ENCODE measurements at places on chromosomes 7 and 10.
A peak's percentile ranks its signal among the peaks of the same experiment; 100 is the strongest.

- peak; percentile 5 for DNase-seq
These were observed 162.9 kb downstream of the CREB5 start for GRCh38 chr7:28575241-28575643.

DNA sequence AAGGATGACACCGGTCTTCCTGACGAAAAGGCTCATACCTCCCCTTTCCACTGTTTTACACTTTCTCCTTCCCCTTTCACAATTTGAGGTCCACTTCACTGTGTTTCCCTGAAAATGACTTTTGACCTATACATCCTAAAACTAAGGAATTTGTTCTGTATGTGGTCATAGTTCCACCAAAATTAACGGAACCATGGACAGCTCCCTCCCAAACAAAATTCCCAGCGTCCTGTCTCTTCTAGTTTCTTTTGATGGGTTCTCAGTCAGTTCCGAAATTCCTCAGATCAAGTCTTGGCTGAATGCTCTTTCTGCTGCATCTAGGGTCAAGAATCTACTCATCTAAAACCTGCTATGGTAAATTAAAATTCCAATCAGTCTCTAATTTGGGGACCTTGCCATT is 1191.9 kb downstream of the CNTNAP2 start:
- no peak for DNase-seq

- no peak for DNase-seq
These were observed 73.5 kb downstream of the MKI67 start for GRCh38 chr10:128052696-128053095.

- no peak for DNase-seq
These were observed 64.3 kb upstream of the RET start for GRCh38 chr10:43012578-43012977.

- no peak for DNase-seq
These were observed 15.1 kb downstream of the FAM53B start for GRCh38 chr10:124728830-124729661.

DNA sequence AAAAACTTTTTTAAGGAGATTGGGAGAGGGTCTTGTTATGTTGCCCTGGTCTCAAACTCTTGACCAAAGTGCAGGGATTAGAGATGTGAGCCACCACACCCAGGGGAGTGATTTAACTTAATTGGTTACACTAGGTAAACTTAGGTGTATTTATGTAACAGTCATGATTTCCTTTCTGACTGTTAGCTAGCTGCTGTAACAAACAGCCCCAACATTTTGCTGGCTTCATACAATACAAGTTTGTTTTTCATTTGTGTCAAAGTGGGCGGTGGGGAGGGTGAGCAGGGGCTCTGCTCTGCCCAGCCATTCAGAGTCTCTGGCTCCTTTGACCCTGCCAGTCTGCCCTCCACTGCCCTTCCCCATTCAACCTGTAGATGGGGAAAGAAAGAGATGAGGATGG is 9.3 kb downstream of the DOCK1 start:
- DNase-seq: no peak

DNA sequence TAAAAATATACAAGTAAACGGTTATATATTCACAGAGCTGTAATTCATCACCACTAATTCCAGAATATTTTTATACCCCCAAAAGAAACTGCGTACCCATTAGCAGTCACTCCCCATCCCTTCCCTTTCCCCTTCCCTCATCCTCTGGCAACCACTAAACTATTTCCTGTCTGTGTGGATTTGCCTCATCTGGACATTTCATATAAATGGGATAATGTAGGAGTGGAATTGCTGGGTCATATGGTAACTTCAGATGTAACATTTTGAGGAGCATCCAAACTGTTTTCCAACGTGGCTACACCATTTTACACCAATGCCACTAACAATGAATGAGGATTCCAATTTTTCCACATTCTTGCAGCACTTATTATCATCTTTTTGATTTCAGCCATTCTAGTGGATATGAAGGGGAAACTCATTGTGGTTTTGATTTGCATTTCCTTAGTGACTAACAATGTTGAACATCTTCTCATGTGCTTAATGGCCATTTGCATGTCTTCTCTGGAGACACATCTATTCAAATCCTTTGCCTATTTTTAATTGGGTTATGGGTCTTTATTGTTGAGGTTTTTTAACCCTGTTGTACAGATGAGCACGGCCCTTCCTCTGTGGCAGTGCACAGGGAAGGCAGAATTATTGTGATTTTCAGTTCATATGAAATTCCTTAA is 79.2 kb downstream of the RBM20 start:
- DNase-seq: no peak

GRCh38 chr7:98993024-98993897 is 114.9 kb downstream of the TRRAP start:
- no peak for DNase-seq

DNA sequence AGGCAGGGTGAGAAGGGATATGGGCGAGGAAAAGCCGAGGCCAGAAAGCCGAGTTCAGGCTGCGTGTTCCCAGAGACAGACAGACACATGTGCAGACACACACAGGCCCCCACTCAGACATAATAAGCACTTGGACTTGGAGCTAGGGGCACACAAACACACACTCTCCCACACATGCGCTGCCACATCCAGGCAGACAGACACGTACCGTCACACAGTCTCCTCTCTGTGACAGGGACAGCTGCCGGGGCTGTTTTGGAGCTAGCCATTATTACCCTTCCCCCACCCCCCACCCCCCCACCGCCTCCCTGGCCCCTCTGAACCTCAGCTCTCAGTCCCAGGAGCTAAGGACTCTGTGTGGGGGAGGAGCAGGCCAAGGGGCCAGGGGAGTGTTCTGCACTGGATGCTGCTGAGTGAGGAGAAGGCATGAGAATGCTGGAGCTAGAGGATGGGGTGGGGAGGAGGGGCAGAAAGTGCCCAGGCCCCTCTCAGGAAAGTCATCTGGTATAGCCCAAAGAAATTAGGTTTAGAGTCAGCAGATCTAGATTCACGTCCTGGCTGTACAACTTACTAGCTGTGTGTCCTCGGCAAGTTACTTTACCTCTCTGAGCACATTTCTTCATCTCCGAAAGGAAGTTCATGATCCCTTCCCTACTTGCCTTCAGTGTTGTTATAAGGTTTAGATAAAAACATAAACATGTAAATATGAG is 6.3 kb downstream of the PITX3 start:
- no peak for DNase-seq

- DNase-seq: no peak
These were observed 14.0 kb downstream of the ASNS start for GRCh38 chr7:97858221-97858620.

DNA sequence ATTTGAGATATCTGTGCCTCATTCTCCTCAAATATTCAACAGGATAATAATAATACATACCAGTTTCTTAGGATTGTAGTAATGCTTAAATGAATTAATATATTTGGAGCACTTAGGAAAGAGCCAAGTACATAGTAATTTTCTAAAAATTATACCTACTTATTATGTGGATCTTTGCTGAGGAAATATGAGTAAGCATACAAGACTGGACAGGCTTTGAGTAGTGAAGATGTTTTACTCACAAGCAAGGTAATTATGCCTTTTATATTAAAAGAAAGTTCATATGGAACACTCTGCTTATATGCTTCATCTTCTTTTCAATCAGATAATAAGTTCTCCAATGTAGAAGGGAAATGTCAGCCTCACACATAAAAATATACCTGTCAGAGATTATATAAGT is 337.5 kb upstream of the KAT6B start:
- no peak for DNase-seq

GRCh38 chr10:94225589-94225988 is 137.2 kb downstream of the NOC3L start:
- no peak for DNase-seq

- DNase-seq: no peak
These were observed 125.3 kb downstream of the CHN2 start for GRCh38 chr7:29319719-29320521.

DNA sequence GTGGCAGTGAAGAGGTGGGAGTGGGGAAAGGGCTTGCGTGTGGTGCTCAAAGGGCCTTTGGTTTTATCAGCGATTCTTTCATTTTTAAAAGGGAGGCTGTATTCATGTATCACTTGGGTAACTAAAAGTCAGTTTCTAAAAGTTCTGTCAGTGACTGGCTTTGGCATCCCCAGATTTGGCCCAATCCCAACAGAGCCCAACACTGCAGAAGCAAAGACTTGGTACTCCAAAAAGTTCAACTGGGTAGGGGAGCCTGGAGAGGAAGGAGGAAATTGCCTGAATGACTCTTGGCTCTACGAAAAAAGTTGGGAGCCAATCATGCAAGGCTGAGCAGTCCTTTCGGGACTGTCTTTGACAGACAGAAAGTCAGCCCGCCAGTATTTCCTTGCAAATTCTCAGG is 54.5 kb upstream of the COL13A1 start:
- no peak for DNase-seq

DNA sequence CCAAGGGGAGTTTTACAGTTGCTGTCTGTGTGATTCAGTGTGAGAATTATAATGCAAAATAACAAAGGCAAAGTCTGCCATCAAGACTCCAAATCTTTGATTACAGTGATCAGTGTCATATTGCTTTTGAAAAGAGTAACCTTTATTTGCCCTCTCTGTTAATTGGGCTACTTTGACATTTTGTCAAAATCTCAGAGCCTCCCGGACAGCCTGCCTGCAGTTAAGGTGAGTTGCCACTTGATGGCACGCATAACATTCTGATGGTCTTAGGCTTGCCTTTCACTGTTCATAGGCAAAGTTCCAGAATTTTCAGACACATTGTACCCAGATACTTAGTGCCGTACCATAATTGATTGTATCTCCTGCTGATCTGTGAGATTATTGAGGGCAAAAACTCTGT is 253.5 kb downstream of the ABCA13 start:
- DNase-seq: no peak

DNA sequence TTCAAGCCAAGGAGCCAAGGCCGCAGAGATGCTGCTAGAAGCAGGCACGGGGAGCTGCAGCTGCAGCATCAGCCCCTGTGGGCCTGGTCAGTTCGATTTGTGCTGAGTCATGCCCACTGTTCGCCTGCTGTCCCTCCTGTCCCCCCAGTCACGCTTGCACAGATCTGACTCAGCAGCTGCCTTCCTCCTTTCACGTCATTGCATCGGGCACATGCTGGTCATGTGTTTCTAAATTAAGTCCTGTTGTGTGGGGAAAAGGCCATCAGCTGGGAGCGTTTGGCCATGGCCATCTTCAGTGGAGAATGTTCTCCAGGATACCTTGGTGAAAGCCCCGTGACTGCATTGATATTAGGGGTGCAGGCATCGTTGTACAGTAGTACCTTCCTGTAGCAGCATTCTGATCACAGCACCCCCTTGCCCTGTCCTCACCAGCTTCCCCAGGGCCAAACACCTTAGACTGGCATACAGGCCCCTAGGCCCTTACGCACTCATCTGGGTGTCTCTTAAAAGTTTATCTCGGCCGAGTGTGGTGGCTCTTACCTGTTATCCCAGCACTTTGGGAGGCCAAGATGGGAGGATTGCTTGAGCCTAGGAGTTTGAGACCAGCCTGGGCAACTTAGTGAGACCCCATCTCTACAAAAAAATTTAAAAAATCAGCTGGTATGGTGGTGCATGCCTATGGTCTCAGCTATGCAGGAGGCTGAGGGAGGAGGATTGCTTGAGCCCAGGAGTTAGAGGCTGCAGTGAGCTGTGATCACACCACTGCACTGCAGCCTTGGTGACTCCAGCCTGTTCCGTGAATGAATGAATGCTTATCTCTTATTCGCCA is 23.2 kb downstream of the POR start:
- peak; percentile 90 for DNase-seq

DNA sequence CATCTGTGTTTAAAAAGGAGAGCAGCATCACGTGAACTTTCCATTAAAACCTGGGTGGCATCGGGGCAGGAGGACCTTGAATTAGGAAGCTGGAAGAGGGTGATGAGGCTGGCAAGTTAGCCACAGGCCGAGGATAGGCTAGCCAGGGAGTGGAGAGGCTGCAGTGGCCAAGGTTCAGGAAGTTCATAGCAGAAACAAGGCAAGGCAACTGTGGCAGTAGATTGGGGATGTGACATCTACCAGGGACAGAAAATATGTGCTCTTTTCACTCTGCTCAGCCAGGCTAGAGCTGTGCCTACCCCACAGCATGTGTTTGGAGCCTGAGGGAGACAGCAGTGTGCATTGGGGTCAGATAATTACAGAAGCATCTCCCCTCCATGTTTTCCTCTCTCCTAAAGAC is 2.2 kb upstream of the INPP5F start:
- DNase-seq: no peak

GRCh38 chr7:108421720-108422331 is 34.4 kb downstream of the NRCAM start:
- DNase-seq: no peak
